HCT116 (cell line): ENCODE measurements at places on chromosomes 1 and 21. TPM values are rescaled to one million over a fixed set of nuclear protein-coding genes. Genes with fewer than 3 reads are reported as not detected.

DNA sequence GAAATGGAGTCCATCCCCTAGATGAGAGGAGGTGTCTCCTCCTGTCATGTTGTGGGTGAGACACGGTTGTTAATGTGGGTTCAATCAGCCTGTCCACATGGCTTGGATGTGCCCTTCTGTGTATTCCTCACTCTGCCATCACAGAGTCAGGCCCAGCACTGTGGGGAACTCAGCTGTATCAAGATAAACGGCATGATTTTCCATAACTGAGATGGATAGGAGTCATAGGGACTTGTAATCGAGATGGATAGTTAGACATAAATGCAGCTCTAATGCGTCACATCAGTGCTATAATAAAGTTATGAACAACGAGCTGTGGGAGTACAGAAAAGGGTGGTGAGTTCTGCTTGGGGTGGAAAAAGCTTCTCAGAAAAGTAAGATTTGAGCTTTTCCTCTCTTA is 152.9 kb downstream of the RWDD3 start:
- no peak for DNase-seq
- H3K36me3 ChIP-seq: no peaks in the 10 kb centered on the region

SLAMF7 gene
- total RNA-seq: 0.34 TPM

GCSAML gene
- not detected for total RNA-seq

- no peak for DNase-seq
- H3K36me3 ChIP-seq: no peaks in the 10 kb centered on the region
- no peak overlapping the region for H3K27ac ChIP-seq
- no peak overlapping the region for H3K4me3 ChIP-seq
- H3K4me1 ChIP-seq: no peaks in the 10 kb centered on the region
Measured at GRCh38 chr1:172941945-172942344, 108.8 kb downstream of the TNFSF18 start.

- no peak overlapping the region for H3K4me3 ChIP-seq
- H3K4me1 ChIP-seq: no peaks in the 10 kb centered on the region
- H3K27me3 ChIP-seq: no peaks in the 10 kb centered on the region
Measured at GRCh38 chr1:116916533-116917445, 7.1 kb downstream of the PTGFRN start.
